ENCODE measurements at places on chromosomes 1 and 21. TPM values are rescaled to one million over a fixed set of nuclear protein-coding genes. Genes with fewer than 3 reads are reported as not detected.

GRCh38 chr1:22031214-22031962 is 21.1 kb upstream of the CDC42 start:
- no peak for DNase-seq

- no peak for DNase-seq
Measured at GRCh38 chr1:71766748-71767147, 515.6 kb downstream of the NEGR1 start.

- no peak for DNase-seq
Measured at GRCh38 chr1:157081707-157082106, 17.9 kb downstream of the ETV3L start.

- no peak for DNase-seq
Measured at GRCh38 chr1:62508187-62508758, 71.4 kb downstream of the USP1 start.

DNA sequence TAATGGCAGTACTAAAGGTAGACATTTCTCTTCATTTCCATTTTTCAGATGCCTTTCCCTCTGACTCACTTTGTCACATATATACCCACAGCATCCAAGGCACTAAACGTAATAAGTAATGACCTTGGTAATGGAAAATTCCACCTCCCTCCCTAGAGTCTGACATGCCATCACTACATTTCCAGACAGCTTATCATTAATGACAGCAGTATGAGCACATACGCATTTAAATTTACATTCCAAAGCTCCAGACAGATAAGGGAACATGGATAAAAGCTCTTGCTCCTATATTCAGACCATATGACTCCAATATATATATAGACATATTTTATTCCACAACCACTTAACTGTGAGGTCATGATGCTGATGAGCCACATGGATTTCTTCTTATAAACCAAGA is 191.7 kb upstream of the GORAB start:
- no peak for DNase-seq

DNA sequence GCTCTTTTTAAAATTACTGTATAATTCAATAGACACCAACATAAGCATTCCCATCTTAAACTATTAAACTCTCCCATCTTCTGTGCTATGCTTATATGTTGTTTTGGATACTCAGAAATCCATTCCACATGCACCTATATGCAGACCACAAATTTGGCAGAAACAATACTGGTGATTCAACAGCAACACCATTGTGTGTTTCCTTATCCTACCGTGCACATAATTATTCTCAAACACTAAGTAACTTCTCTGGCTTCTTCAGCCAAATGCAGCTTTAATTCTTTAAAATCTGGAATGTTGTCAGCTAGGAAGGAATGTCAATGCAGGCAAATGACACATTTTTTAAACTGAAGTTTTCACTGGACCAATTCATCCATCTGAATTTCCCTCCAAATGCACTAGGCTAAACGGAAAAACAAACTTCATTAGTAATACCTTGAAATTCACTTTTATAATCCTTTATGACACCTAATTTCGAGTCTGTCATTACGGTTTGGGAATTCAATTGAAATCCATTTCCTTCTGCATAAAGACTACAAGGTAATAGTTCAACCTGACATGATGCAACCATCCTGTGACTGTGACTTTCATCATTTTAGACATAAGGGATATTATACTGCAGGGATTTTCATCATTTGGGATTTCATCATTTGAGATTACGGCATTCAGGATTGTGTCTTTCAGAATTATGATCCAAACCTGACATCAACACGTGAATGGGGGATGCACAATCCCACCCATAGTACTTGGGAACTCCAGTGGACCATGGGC is 308.5 kb downstream of the LTN1 start:
- no peak for DNase-seq

DNA sequence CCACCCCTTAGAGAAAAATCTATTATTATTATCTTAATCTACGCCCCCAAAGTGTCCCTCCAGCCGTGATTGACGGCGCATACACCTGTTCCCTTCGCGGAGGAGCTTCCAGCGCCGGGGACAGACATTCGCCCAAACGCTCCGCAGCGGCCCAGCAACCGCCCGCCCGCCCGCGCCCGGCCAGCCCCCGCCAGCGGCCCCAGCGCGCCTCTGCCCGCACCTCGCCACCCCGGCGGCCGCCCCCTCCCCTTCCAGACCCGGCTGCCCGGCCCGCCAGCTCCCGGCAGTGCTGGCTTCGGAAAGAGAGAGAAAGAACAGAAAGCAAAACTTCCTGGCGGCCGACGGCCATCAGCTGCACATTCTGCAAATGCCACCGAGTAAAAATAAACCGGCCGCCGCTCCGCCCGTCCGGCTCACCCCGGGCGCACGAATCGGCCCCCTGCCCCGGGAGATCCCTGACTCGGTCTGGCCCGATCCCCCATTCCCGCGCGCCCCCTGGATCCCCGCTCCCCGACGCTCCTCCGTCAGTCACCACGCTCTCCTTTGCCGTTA is 1.6 kb downstream of the CASZ1 start:
- DNase-seq: no peak

GRCh38 chr1:61221642-61222041 is 139.3 kb downstream of the NFIA start:
- no peak for DNase-seq

GRCh38 chr1:211469938-211470529 is 21.9 kb downstream of the RD3 start:
- peak; percentile 88 for DNase-seq

Gene TMEM50B
- total RNA-seq: 42.5 TPM

Gene OR2L8
- total RNA-seq: not detected

Gene CHD1L
- 22.3 TPM for total RNA-seq

Gene FBXO2
- total RNA-seq: 27.3 TPM

Gene TMEM167B
- total RNA-seq: 17.2 TPM

Gene TBX15
- 0.98 TPM for total RNA-seq

Gene SPRR3
- total RNA-seq: 1,163 TPM

Measured in vagina (tissue), 2 donors.